ENCODE measurements at places on chromosomes 11 and 22. TPM values are rescaled to one million over a fixed set of nuclear protein-coding genes. Genes with fewer than 3 reads are reported as not detected.

GRCh38 chr11:68574308-68574707 is 110.0 kb upstream of the GAL start:
- no peak for DNase-seq

DNA sequence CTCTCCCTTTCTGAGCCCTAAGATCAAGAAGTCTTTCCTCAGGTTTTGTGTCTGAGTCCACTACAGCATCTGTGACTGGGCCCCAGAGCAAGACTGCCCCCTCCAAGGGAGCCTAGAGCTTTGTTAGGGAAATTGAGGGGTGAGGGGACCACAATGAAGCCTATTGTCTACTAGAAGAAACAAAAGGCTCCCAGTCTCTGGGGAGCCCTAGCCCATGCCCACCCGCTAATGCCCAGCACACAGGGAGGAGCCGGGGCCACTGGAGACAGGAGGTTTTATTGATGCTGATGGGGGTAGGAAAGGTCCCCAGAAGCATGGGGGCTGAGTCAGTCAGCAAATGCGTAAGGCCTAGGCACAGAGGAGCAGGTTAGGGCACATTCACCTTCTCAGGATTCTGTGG is 14.0 kb downstream of the RHOG start:
- no peak for DNase-seq

DNA sequence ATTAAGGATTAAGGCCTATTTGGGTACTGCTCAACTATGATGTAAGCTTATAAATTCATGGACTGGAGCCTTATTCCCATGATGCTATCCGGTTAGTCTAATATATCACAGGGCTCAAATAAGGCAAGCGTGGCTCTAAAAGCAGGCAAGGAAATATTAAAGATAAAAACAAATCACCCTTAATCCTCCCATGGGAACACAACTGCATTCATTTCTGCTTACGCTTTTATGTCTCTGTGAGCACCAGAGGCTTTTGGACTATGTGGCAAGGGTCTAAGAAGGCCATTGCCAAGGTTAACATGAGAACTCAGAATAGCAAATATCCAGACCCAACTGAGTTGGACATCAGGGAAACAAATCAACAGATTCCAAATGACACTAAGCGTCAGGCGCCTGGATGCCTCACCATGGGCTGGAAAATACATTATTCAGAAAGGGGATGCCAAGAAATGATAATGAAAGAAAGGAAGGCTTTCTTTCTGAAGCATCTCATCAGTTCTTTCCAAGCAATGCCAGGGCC is 138.1 kb downstream of the SLC1A2 start:
- DNase-seq: no peak

- DNase-seq: no peak
Measured at GRCh38 chr11:61357894-61358239, 3.8 kb downstream of the CYB561A3 start.

DNA sequence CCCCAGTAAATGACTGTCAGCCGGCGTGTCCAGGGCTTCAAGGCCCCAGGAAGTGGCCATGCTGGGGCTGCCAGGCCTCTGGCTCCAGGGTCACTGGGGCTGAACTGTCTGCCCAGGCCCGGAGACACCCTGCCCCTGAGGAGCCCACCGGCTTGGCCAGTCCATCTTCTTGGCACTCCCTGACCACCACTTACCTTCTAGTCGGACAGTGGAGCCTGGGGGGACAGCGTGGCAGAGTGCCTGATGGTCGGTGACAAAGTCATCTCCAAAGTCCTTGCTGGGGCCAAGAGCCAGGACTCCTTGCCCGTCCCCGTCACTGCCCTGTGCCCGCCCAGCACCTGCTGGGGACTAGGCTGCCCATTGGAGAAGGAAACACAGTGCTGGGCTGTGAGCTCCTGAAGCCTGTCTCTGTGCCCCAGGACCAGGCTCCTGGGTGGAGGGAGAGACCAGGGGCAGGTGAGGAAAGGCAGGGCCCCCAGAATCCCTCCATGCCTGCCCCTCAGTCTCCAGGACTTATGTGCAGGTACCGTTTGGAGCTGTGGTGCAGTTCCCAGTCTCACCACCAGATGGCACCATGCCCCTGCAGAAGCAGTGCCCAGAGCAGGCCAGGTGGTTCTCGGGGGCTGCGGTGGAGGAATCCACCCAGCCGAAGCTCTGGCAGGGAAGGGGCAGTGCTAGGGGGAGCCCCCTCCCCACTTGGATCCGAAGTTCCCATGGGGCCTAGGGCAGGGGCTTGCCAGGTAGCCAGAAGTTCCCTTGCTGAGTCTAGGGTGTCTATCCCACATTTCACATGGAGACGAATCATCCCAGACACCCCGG is 6.0 kb upstream of the CCDC188 start:
- peak; percentile 76 for DNase-seq

DNA sequence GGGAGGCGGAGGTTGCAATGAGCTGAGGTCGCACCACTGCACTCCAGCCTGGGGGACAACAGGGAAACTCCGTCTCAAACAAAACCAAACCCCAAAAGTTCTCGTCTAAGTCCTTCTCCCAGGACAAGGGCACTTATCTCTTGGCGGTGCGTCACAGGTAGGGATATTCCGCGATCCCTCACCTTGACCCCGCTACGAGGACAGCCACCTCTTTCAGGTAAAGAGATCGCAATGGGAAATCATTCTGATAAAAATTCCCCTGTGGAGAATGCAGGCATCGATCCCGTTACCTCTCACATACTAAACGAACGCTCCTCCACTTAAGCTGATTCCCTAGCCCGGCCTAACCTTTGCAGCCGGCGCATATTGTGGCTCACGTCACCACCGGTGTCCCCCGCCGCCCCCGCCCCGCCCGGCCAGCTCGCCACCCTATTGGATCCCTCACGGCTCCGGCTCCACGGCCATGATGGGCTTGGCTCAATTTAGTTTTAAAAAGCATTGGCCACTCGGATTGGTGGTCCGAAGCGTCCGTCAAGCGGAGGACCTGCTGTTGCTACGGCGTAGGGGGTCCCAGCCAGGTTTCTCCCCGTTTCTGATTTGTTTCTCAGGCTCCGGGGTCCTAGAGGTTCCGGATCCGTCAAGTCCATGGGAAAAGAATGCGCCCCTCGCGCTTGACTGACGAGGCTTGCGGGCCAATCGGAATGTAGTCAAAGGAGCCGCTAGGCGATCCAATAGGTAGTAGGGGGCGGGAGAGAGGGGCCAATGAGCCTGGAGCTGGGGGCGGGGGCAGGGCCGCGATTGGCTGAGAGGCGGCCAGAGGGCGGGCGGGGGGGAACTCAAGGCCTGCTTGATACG is 439 bp upstream of the PPP6R3 start:
- peak; percentile 100 for DNase-seq

- no peak for DNase-seq
Measured at GRCh38 chr11:16440136-16440535, 83.8 kb upstream of the SOX6 start.

GRCh38 chr11:33043221-33043830 is 4.0 kb downstream of the TCP11L1 start:
- no peak for DNase-seq

DNA sequence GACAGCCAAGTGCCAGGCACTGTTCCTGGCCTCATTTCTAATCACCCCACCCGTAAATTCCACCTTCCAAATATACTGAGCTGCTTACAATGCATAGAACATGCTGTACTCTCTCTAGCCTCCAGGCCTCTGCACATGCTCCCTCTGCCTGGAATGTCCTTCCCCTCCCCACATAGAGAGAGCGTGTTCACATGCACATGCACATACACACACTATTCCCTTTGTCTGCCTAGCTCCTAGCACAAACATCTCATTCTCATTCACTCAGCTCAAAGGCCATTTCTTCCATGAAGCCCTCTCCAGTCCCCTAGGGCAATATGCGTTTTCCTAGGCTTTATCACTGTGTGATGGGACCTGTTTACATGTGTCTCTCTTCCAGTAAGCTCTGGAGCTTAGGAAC is 144.6 kb downstream of the WT1 start:
- no peak for DNase-seq

GRCh38 chr11:99718291-99718690 is 697.5 kb downstream of the CNTN5 start:
- DNase-seq: no peak

DNA sequence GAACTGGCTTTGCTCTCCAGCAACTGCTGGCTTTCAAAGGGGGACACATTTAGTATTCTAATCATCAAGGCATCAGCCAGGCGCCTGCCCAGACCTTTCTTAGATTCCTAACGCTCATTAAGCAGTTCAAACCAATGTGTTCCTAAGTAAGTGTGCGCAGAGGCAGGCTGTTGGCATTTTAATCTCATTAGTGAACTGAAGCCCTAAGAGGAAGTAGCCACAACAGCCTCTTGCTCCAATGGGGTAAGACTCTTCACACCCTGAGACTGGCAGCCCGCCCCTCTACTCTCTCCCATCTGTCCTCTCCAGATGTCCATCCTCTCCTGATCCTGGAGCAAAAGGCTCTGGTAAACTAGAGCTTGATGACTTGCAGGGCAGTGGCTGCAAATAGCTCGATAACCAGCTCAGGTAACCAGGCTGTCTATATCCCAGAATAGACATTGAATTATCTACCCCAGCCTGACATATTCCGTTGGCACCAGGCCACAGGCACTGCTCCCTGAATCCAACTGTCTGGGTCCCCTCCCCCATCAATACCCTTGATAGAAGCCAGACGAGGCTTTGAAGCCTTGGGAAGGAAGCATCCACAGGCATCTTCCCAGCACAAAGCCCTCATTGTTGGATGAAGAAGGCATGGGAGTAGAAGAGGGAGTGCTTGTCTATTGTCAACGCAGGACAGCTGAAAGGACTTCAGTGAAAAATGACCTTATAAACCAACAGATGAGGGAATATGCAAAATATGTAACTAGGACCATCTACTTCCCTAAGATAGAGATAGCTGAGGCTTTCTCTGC is 321.1 kb downstream of the TENM4 start:
- DNase-seq: no peak

GRCh38 chr11:69888483-69889181 is 69.4 kb upstream of the FGF3 start:
- peak; percentile 70 for DNase-seq

KRTAP5-11 gene
- 0.27 TPM for polyA plus RNA-seq

C11orf91 gene
- polyA plus RNA-seq: not detected

CTSC gene
- polyA plus RNA-seq: 265 TPM

EFEMP2 gene
- polyA plus RNA-seq: 87.9 TPM

CSNK2A3 gene
- 2.6 TPM for polyA plus RNA-seq

OR10A6 gene
- polyA plus RNA-seq: not detected
